ENCODE measurements at places on chromosomes 4 and X.

GRCh38 chr4:149986917-149987316, 91.3 kb upstream of the DCLK2 start:
- no peak for DNase-seq

DNA sequence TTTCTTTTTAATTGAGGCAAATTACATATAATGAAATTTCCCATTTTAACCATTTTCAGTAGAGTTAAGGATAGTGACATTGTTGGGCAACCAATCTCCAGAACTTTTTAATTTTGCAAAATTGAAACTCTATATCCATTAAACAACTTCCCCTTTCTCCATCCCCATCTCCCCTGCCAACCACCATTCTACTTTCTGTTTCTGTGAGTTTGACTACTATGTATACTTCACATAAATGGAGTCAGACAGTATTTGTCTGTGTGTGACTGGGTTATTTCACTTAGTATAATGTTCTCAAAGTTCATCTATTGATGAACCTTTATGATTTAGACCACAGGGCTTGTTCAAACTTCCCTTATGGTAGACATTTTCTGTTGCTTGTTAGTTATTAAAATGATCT, 364.5 kb upstream of the MAD2L1 start:
- DNase-seq = no peak

DNA sequence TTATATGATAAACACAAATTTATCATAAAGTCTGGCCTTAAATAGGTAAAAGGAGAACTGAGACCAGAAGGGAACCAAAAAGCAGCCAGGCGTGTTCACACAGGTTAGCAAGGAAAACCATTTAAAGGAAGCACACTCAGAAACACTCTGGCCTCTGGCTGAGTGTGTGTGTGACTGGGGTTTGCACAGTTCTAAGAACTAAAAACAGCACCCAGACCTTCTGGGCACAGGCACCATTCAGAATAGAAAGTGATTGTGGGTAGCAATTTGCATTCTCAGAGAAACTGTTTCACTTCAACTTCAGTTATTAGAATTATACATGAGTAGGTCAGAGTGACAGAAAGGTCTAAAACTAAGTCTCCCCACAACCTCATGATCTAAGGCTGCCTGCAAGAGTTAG, 10.0 kb downstream of the GPR82 start:
- no peak for DNase-seq

DNA sequence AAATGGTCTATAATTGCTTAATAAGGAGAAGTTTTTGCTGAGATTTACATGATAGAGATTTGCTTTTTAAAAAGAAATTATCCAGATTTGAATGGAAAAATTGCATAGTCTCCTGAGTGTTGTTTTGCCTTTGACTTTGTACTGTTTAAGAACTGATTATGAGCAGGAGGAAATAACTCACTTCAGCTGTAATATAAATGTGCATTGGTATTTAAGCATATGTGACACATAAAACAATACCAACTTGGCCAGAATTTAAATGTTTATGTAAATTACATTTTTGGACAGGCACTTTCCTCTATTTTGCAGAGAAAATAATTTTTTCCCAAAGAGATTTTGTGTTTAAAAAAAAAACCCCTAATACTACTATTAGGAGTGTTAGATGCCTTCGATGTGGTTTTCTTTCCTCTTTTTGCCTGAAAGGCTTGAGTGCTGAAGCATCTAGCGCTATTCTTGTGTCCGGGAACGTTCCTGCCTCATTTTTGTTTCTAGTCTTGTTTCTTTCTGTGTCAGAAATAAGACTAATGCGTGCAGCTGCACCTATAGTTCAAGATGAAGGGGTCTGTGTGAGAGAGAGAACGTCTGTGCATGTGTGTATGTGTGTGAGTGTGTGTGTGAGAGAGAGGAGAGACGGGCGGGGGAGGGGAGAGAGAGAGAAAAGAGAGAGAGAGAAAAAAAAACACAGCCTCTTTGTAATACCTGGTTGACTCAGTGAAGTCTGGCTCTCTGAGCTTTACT, 60.8 kb downstream of the TBL1X start:
- no peak for DNase-seq

DNA sequence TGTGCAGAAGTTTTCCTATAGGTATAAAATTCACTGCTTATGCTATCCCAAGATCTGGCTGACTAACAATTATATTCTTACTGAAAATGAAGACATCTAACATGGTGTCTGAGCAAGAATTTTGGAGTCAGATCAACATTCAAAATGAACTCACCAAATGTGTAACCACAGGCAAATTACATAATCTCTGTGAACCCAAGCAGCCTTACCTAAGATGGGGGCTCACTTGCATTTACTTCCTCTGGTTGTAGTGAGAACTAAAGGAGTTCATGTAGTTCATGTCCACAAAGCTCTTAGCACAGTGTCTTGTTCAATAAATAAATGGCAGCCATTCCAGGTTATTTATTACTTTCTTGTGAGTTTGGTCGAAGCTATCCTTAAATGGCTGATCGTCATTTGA, 163.9 kb upstream of the LCORL start:
- no peak for DNase-seq

DNA sequence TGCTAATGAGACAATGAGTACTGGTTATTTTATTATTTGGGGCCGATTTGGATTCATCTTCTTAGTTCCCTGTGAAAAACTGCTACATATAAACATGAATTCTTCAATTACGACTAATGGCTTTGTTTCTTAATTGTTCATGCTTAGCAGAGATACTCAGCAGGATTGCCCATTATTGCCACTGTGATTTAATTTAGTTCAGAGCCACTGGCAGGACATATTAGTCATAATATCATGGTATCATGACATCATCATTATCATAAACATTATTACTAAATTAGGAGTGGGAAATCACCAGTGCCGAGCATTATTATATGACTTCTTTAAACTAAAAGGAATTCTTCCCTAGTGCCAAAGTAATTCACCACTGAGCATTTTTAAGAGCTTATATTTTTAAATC, 201.4 kb downstream of the SPOCK3 start:
- DNase-seq = no peak

- no peak for DNase-seq
Measured at GRCh38 chr4:18082236-18082635, 60.7 kb upstream of the LCORL start.

GRCh38 chr4:48489683-48490011, 405 bp upstream of the ZAR1 start:
- no peak for DNase-seq

DNA sequence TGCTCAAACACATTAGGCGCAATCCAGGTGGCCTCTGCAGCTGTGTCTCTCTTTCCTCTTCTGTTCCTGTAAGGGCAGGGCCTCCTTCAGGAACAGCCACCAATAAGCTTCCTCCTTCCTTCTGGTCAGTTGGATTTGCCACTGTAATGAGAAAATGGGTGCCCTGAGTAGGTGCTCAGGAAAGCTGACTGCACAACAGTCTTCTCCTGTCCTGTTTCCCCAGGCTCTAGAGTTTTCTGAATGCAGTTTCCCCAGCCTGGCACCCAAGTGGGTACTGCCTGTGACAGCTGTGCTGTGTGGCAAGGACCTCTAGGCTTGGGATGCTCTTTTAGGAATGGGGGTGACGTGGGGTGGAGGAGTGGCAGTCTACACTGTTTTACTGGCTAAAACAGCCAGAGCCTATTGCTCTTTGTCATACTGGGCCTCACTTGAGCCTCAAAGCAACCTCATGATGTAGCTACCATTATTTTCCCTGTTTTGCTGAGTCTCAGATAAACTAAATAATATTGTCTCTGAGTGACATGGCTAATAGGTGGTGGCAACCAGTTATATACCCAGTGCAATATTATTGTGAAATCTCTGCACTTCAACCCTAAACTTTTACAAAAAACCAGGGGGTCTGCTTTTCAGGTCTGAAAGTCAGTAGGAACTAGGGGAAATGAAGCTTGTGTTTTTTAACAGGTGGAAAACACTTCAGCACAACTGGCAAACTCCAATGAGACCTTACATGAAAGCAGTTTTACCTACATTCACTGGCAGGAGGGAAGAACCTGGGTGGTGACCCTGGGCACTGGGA, 1.2 kb downstream of the CXCL2 start:
- no peak for DNase-seq

GRCh38 chr4:144647095-144647561, 1.2 kb downstream of the HHIP start:
- DNase-seq = no peak

- DNase-seq = no peak
Measured at GRCh38 chrX:137982472-137983172, 416.7 kb downstream of the ZIC3 start.
